ENCODE measurements at places on chromosomes 2 and 18. TPM values are rescaled to one million over a fixed set of nuclear protein-coding genes. Genes with fewer than 3 reads are reported as not detected.
A peak's percentile ranks its signal among the peaks of the same experiment; 100 is the strongest.

CLEC4F gene
- total RNA-seq: not detected

TXNDC2 gene
- total RNA-seq: not detected

DDX18 gene
- 61.7 TPM for total RNA-seq

GRCh38 chr2:121947674-121948073, 192.2 kb downstream of the TSN start:
- no peak for DNase-seq

DNA sequence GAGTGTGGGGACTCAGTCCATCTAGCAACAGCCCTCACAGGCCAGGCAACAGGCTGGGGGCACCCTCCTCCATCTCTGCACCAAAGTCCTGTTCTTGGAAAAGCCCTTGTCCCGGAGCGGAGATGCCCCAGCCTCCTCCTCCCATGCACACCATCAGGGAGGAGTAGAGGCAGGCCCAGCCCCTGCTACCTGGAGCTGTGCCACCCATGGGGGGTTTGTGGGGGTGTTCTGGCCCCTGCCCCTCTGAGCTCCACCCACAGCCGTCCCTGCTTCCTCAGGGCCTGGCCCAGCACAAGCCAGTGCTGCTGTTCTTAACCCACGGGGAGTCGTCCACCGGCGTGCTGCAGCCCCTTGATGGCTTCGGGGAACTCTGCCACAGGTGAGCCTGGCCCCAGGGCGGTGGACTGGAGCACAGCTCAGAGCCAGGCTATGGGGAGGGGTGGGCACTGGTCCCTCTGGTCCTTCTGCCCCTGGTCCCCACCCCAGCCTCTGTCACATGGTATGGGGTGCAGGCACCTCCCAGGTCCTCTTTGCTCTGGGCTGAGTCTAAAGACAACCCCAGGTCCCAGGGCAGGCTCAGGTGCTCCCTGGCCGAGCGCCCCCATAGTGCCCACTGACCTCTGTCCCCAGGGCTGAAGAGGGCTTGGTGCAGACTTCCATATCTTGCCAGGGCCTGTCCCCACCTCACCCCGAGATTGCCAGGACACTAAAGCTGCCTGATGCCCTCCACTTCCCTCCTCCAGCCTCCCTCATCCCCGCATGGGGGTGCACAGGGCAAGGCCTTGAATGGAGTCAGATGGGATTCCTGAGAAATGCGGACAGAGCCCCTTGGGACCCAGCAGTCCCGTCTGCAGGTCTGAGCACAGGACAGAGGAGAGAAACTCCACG, 2.7 kb downstream of the AGXT start:
- no peak for DNase-seq

CHST10 gene
- 12.2 TPM for total RNA-seq

DNA sequence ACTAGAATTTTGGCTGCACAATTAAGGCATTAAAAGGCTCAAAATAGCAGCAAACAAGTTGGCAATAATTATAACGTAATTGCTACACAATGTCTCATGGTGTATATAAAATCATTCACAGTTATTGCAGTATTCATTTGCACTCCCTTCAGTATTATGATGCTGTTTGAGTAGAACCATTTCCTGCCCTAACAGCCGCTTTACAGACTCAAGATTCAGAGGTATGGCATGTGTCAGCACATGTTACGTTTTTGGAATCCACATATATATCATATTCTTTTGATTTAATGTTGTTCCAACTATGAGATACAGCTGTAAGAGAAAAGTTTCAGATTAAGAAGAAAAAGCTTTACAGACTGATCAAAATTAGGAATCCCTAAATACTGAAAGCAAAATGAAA, 56.3 kb upstream of the NCKAP5 start:
- no peak for DNase-seq

- no peak for DNase-seq
These were observed 126.1 kb downstream of the RTN4 start for GRCh38 chr2:54924121-54924520.

GRCh38 chr2:105544591-105545377, 145.9 kb upstream of the FHL2 start:
- DNase-seq: no peak

CPO gene
- total RNA-seq: not detected

IL1R2 gene
- 0.32 TPM for total RNA-seq

- no peak for DNase-seq
These were observed 246.1 kb downstream of the RPRM start for GRCh38 chr2:153232464-153232863.

UCN gene
- 0.43 TPM for total RNA-seq

DNA sequence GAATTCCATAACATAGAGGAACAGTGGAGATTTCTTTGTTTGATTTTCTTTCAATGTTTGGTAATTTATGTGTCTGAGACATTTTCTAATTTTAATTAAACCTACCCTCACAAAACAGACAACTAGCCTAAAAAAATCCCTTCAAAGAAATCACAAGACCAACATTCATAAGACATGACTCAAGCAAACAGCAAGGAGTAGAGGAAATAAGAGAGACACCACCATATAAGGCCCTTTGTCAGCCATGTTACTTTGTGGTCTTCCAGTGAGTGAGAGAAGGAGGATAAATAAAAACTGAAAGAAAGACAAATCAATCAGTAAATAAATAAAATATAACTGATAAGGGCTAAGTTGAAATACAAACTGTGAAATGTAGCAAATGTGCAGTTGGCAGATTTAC, 830.8 kb upstream of the SLC39A10 start:
- DNase-seq: no peak

- no peak for DNase-seq
These were observed 38.2 kb downstream of the GPD2 start for GRCh38 chr2:156474401-156474800.

DNA sequence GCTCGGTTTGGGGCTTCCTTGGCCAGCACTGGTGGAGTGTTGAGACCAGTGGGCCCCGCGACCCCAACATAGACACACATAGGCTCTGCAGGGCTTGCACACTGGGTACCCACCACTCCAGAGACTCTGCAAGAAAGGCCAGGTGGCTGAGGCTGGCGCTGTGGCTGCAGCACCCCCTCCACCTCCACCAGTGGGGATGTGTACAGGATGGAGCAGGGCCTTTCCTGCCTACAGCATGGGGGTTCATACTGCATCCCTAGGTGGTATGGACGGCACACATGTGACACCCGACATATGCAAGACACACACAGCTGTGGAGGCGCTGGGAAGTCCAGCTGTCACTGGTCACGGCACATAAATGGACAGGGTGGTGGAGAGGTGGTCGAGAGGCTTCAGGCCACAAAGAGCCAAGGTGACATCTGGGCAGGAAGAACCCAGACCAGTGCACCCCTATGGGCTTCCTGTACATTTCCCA, 1.3 kb downstream of the RNPEPL1 start:
- no peak for DNase-seq

DNA sequence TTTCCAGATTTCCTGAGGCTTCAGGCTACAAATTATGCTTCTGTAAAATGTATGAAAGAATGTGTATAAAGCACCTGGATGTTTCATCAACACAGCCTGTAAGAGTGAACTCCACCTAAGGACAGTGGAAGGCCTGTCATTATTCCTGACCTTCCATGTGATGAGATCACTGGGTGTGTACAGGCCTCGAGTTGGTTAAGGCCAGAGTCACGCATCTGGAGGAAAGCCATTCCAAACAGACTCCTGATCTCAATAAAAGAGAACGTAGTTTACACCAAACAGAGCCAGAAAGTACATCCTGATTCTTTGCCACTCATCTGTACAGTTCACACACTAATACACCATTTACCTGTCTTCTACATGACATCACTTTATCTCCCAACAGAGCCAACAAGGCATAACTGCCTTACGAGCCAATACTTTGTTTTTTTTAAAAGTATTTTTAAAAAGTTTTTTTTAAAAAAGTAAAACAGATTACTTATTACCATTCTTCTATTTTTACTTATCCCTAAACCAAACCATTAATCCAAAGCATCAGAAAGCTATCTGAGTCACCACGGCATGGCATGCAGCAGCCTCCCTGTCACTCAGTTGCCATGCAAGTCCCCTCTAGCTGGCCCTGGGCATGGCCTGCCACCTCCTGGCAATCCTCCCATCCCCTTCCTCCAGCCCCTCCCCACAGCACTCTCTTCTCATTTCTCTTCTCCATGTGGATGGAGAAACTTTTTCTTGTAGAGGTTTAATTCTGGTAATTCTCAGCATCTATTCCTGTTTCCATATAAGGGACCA, 78.8 kb upstream of the TFCP2L1 start:
- DNase-seq: peak; percentile 75

GRCh38 chr2:38650717-38651116, 15.2 kb upstream of the GALM start:
- DNase-seq: no peak

- no peak for DNase-seq
These were observed 177.7 kb downstream of the SEPTIN10 start for GRCh38 chr2:109435901-109436598.

DNA sequence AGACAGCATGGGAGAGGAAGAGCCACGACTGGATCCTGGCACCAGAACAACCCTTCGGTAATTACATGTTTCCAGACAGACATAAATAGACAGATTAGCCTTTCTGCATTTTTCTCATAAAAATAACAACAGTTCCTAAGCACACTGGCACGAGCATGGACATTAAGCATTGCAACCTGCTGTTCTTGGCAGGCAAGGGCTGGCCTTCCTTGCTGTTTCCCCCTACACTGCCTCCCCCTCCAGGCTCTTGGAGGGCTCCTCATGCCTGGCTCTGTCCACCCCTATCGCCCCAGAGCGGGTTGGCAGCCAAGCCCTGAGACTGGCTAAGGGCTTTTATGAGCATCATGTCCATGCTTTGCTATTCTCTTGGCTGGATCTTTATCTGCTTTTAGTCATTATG, 89.6 kb downstream of the TTC32 start:
- DNase-seq: no peak

DNA sequence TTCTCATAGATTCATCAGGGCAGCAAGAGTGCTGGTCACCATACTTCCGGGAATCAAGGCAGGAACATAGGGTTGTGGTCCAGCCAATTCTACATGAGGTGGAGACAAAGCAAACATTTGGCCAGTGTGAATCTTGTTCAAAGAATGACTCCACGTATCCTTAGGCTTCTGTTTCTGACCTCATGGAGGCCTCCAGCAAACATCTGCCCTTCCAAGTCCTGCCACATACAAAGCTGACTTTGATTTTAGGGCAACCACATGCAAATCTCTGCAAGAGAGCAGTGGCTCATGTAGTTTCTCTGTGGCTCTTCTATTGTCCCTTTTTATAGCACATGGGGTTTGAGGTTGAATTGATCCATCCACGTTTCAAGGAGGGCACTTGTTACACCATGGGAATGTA, 132.1 kb upstream of the MMADHC start:
- DNase-seq: no peak

DNA sequence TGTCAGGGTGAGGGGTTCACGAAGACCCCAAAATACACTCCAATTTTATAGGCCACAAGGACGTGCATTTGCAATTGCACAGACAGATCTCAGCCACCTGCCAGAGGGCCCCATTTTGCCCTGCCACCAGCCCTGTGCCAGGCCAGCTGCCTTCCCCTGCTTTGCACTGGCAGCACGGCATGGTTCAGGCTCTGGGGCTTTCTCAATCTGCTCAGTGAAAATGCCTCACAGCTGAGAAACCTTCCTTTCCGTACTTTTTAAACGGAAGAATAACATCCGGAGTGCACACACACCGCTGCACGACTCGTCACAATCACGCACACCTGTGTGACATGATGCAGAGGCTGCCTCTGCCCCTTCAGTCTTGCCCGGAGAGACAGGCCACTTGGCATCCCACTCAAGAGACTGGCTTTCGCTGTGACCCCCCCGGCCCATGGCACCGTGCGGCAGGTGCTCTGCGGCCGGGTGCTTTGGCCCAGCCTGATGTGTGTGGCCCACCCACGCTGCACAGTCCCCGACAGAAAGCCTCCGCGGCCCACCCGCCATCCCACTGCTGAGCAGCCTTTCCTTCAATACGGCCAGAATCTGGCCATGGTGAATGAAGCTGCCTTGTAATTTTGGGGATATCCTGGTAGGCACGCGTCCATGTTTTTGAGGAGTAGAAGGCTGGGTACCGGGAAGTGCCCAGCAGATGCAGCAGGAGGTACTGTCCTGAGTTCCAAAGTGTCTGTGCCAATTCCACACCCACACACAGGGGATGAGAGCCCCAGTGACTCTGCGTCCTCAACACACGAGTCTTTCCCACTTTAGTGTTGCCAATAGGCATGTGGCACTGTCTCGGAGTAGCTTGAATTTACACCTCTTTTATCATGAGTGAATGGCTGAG, 88.8 kb downstream of the USP40 start:
- DNase-seq: no peak

DNA sequence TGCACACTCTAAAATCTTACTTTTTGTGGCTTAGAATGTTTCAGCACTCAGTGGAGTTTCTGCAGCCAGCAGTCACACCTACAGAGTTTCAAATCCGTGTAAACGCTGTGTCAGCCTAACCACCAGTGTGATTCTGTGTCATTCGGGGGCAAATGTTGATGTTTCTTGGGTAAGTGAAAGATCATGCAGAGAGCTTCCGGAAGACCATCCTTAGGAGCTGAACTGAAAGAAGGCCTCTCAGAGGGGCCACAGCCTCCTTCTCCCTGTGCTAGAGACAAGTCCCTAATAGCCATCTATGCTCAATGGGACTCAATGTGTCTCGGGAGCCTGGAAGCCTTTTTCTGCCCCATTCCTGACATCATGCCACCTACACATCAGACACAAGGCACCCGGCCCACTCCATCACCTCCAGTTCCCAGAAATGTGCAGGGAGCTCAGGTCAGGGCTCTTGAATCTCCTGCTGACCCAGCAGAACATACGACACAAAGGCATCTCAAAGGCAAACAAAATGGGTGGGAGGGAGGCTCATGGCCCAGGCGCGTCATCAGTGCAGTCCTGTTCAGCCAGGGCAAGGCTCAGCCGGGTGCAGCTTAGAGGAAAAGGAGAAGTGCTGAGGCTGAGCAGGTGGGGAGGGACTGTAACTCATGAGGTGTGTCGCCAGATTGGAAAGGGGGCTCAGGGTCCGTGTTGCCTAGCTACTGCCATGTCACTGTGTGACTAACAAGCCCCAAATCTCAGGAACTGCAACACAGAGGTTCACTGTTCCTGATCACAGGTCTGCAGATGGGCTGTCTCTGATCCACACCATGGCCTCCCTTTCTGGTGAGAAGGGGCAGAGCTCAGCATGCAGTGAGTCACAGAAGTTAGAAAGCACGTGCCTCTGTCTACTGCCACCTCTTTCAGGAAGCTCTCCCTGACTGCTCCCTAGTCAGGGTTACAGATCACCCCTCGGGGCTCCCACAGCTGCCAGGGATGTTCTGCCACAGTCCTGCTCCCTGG, 82.0 kb downstream of the SMAD7 start:
- peak; percentile 36 for DNase-seq

DNA sequence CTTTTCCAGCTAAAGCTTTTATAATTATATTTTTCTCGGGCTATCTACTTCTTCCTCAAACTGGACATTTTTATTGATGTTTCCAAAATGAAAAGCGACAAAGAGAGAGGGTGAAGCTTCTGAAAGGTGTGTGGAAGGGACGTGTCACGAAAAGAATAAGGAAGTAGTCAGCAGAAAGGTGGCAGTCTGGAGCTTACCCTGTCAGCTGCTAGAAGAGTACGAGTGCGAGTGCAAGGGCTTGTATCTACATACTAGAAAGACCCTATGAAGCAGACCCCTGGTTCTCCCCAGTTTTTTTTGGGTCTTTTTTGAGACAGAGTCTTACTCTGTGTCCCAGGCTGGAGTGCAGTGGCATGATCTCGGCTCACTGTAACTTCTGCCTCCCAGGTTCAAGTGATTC, 14.6 kb downstream of the FHL2 start:
- DNase-seq: no peak
